ENCODE measurements at places on chromosomes 4 and X. TPM values are rescaled to one million over a fixed set of nuclear protein-coding genes. Genes with fewer than 3 reads are reported as not detected.

MFSD8 gene
- 19.3 TPM for total RNA-seq

PIR gene
- 127 TPM for total RNA-seq

FGF2 gene
- total RNA-seq: 36.6 TPM

CXCL9 gene
- not detected for total RNA-seq

IL1RAPL1 gene
- total RNA-seq: 0.29 TPM

SSX5 gene
- not detected for total RNA-seq

PLXNB3 gene
- total RNA-seq: 11.0 TPM

NUP62CL gene
- total RNA-seq: not detected

Measured in vein endothelial cell (primary cell).